Stimulated activated CD4-positive, alpha-beta T cell treated with anti-CD3 and anti-CD28 coated beads, TNF-alpha, amount 100 ng/mL, for 1 hour (primary cell): ENCODE measurements at places on chromosomes 5 and 9.

DNA sequence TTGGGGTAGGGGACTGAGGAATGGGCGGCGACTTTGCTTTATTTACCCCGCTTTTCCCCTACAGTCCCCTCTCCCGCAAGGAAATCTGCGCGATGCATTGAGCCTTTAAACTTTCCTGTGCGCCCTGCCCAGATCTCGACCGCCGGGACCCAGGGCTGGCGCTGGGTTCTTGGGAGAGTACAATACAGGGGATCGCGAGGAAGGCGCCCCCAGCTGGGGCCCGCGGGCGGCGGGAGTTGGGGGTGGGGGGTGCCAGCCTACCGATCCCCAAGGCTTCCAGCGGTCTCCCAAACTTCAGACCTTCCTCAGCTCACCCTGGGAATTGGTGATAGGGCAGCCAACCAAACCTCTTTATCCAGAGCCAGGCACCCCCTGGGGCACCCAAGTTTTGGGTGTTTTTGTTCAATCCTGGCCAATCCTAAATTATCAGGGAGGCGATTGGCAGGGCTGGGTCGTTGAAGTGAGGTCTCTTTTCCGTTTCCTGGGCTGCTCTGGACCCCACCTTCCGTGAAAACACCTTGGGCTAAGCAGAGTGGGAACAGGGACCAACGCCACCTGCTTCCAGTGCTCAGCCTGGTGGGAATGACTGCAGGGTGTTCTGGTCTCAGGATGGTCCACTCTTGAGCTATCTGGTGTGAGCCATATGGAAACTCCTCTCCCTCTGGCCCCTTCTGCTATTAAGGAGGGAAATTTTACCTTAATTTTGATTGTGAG lies 51.4 kb upstream of the DAB2IP start:
- no peak for DNase-seq

DNA sequence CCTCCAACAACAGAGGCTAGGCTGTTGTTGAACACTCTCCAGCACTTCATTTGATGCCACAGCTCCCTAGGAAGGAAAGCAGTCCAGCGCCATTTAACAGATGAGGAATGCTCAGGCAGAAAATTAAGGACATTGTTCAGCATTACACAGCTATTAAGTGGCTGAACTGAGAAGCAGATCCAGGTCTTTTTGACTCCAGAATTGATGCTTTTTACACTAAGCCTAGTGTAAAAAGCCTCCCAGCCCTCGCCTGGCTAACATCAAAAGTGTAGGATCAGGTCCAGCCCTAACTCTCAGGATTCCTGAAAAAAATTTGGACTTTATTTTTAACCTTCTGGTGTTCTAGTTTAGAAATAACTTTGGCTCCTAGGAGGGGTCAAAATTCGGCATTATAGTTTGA lies 106.4 kb upstream of the SMC5 start:
- DNase-seq = no peak

DNA sequence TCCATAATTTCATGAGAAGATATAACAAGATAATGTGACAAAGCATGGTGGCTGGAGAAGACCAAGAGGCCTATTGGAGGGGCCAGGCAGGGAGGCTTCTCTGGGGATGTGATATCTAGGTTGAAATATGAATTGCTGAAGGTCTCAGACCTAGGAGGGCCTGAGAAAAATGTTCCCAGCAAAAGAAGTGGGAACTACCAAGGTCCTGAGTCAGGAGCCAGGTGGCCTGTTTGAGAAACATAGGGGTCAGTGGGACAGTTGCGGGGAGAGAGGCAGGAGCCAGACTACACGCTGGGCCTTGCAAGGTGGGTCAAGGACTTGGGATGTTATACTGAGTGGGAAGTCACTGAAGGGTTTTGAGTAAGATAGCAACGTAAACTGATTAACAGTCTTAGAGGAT lies 216.1 kb downstream of the CFAP90 start:
- no peak for DNase-seq

DNA sequence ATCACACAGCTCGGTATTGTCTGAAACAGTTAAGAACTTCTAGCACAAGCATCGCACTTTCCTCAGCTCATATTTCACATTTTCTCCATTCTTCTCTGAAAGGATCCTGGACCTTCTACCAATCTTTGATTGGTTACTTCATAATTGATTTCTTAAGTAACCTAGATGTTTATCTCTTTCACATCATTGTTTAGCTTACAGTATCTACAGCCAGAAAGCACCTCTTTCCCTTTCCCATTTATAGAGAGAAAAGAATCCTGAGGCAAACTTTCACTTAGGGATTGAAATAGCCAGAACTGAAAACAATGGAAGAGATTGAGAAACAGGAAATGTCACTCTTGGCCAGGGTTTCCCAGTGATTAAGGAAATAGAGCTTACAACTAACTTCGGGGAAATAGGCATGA lies 2.5 kb downstream of the IL33 start:
- DNase-seq = no peak

- DNase-seq = no peak
Measured at GRCh38 chr9:112705768-112706427, 12.0 kb downstream of the INIP start.
